Liver (tissue), 10 donors: ENCODE measurements at places on chromosomes 5 and 9. TPM values are rescaled to one million over a fixed set of nuclear protein-coding genes. Genes with fewer than 3 reads are reported as not detected.

DNA sequence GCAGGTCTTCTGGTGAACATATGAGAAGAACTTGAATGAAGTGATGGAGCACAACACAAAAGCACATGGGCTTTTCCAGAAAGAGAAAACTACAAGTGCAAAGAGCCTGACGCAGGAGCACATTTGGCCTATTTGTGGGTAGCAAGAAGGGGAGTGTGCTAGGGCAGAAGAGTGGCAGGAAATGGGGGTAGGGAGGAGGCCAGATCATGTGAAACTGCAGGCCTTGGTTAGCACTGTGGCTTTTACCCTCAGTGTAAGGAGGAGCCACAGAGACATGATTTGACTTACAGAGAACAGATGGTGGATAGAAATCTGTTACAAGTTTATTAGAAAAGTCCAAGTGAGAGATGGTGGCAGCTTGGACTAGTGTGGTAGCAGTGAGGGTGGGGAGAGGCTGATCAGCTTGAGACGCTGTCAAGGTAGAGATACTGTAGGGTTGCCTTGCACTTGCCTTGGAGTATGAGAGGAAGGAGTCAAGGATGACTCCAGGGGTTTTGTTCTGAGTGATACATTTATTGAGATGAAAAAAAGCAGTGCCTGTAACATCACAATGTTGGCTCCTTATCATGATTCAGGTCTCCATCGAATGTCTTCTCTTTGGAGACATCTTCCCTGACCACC lies 126.7 kb downstream of the PPP2R2B start:
- DNase-seq, result no peak

DNA sequence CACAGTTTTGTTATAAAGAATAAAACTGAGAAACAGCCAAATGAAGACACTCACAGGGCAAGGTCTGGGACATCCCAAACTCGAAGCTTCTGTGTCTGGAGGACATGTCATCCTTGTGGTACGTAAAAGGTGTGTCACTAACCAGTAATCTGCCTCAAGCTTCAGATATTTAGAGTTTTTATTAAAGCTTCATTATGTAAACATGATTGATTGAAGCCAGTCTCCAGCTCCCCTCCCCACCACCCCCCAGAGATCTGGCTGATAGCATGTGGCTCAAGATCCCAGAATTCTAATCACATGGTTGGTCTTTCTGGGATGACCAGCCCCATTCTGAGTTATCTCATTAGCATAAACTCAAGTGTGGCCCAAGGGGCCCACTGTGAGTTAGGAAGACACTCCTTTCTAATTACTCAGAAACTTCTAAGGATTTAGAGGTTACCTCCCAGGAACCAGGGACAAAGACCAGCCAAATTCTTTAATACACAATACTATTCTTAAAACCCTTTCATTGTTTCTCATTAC lies 31.4 kb upstream of the ERAP1 start:
- DNase-seq, result no peak

DNA sequence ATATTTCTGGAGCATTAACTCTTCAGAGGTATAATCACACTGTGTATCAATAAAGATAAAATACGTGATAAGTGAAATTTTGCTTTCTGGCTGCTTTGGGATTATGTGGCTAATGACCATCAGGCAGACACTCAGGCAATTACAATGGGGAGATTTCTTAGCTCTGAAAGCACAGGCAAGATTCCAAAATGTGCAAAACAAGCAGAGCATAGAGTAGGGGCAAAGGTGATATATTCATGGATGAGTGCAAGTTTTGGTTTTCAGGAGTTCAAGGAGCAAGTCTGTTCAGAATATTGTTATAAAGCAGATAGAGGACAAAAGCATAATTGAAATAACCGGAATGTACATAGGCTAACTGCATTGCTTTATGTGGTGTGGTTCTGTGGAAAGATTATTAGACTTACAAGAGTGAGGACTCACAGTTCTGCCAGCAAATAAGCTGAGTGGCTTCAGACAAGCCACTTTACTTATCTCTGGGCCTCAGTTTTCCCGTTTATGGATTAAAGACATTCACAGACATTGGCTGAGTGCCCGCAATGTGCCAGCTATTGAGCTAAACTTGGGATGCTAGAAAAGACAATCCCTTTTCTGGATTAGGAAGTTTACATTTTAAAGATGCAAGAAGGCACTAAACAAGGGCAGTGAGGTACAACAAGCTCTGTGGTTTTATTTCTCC lies 945.6 kb upstream of the ARRDC3 start:
- no peak for DNase-seq

- DNase-seq, result no peak
Observed at GRCh38 chr5:54098267-54098666, 212.1 kb downstream of the ARL15 start.

GRCh38 chr5:10647640-10648039 lies 83.8 kb downstream of the ANKRD33B start:
- DNase-seq, result no peak

- DNase-seq, result no peak
Observed at GRCh38 chr9:7328453-7328852, 471.1 kb downstream of the DMAC1 start.

- DNase-seq, result no peak
Observed at GRCh38 chr5:168227973-168228615, 63.4 kb upstream of the WWC1 start.

DNA sequence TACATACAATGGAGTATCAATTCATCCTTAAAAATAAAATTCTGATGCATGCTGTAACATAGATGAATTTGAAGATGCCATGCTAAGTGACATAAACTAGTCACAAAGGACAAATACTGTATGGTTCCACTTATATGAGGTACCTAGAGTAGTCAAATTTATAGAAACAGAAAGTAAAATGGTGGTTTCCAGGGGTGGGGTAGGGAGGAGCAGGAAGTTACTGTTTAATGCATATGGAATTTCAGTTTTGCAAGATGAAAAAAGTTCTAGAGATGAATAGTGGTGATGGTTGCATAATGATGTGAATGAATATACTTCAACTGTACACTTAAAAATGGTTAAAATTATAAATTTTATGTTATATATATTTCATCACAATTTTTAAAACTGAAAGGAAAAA lies 57.3 kb upstream of the FNIP1 start:
- DNase-seq, result no peak

- no peak for DNase-seq
Observed at GRCh38 chr5:90868799-90869198, 310.2 kb downstream of the ADGRV1 start.

GRCh38 chr9:36566813-36567221 lies 5.9 kb upstream of the MELK start:
- DNase-seq, result no peak

- no peak for DNase-seq
Observed at GRCh38 chr9:101673642-101674041, 64.8 kb downstream of the GRIN3A start.

DNA sequence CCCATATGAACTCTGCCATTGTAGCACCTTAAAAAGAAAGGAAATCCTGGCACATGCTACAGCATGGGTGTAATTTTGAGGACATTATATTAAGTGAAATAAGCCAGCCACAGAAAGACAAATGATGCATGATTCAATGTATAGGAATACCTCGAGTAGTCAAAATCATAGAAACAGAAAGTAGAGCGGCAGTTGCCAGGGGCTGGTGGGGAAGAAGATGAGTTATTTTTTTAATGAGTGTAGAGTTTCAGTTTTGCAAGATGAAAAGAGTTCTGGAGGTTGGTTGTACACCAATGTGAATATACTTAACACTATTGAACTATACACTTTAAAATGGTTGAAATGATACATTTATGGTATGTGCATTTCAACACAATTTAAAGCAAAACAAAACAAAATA lies 133.0 kb downstream of the ZDHHC21 start:
- no peak for DNase-seq

DNA sequence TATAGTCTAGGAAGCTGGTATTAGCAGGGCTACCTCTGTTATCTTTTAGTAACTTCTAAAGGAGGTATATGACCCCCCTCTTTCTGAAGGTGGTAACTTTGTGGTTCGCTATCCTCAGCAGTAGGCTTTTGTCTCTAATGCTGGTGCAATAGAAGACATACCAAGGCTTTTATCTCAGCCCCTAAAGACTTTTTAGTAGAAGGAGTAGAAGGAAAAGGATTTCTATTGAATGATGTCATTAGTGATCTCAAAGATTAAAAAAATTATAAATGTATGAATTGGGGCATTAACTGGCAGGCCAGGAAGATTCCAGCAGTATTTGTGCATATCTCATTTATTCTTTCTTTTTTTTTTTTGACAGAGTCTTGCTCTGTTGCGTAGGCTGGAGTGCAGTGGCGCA lies 78.2 kb downstream of the RAI14 start:
- no peak for DNase-seq

GRCh38 chr5:153209016-153209415 lies 281.5 kb upstream of the GRIA1 start:
- no peak for DNase-seq

- peak; percentile 80 for DNase-seq
Observed at GRCh38 chr5:178940569-178941360, at the start of gene ZNF454. ZNF454 (plus strand) TSS chr5:178941198; CDS start chr5:178942792, 1,594 bp downstream.

DNA sequence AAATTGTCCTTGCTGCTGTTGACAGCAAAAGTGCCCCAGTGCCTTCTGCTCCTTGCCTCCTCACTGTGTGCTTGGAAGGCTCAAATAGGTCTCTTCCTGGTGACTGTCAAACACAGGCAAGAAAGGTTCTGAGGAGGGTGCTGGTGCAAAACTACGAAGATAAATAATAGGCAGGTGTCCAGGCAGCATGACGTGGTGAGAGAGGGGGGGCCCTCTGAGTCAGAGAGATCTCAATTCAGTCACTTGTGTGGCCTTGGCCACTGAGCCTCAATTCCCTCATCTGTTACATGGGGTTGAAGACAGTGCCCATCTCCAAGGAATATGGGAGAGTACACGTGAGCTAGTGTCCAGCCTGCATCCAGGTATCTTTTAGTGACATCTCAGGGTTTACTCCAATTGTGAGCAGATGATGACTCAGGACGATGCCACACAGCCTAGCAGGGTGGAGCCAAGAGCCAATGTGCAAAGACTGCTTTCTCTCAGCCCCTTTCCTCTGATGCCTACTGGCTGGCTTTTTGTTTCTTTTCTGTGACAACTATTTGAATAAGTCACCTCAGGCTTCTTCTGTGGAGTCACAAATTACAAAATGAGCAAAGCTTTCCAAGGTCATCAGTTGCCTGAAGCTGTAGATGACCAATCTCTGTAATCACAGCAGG lies 29.7 kb upstream of the SMIM32 start:
- no peak for DNase-seq

SLC4A9 gene
- not detected for polyA plus RNA-seq

PTGDS gene
- 15.2 TPM for polyA plus RNA-seq

GPBP1 gene
- 13.6 TPM for polyA plus RNA-seq

CCDC171 gene
- 0.13 TPM for polyA plus RNA-seq

COL15A1 gene
- 0.10 TPM for polyA plus RNA-seq
